ENCODE measurements at places on chromosomes 2 and 18.

GRCh38 chr2:36456227-36457175, 100.9 kb downstream of the CRIM1 start:
- no peak for DNase-seq

DNA sequence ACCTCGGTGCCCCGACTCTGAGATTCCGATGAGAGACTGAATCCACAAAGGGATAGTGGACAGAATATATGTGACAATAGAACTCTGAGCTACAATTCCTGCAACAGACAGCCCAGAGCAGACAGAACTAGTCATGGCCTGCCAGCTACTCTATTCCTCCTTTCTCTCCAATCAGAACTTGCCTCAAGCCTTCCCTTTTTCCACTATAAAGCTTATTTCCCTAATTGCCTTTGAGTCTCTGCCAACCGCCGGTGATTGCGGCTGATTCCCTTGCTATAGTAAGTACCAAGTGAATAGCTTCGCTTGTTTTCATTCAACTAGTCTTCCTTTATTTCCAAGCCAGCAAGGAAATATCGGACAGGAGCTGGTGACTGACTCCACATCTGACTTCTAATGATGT, 96.8 kb downstream of the DSC3 start:
- no peak for DNase-seq

- DNase-seq: no peak
Observed at GRCh38 chr2:170821531-170822289, 5.0 kb downstream of the GAD1 start.

GRCh38 chr2:31002537-31003150, 135.6 kb downstream of the GALNT14 start:
- DNase-seq: no peak

DNA sequence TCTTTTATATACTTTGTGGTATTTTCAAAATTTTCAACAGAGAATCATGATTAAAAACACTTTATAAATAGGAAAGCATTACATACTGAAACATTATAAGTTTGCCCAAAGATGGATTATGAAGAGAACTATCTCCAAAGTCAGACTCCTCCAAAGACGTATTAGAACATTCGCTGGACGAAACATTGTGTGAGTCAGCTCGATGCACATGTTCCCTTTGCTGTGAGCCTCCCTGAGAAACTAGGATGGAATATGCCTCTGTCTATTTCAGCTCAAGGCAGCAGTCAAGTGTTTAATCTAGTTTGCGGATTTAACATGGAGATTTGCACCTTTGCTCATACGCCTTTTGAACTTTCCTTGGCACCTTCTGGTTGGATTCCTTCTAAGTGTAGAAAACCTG, 92.2 kb upstream of the NCKAP5 start:
- DNase-seq: no peak

- DNase-seq: no peak
Observed at GRCh38 chr2:207317378-207317984, 151.7 kb upstream of the KLF7 start.

GRCh38 chr2:127081826-127082633, 24.9 kb downstream of the BIN1 start:
- DNase-seq: peak; percentile 82

GRCh38 chr2:103669531-103669930, 907.7 kb downstream of the TMEM182 start:
- no peak for DNase-seq

DNA sequence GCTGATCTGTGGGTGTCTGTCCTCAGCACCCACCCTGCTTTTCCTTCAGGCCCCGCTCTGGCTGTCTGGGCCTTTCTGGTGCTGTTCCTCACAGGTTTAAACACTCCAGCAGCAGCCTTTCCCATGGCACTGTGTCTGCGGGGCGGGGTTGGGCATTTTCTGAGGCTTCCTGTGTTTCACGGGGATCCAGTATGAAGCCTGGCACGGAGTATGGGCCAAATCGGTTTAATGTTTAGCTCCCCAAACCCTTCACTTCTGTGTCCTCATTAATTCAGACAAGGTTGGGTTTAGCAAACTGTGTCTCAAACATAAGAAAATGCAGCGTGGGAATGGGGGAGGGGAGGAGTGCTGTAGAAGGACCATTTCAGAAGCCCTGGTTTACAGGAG, 44.9 kb downstream of the HPCAL1 start:
- no peak for DNase-seq

DNA sequence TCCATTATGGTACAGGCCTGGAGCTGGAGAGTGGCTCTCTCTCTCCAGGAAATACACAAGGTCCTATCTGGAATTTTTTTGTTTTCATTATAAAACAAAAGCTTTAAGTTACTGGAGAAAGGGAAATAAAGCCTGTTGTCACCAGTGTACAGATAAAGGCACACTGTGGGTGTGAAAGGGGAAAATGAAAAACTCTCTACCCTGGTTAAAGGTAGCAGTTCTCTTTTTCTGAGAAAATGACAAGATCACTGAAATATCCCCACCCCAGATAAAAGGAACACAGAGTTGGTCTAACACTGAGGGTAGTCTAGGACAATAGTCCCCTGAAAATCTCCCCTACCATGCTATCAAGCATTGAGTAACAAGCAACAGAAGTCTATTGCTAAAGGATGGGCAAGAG, 438.7 kb downstream of the MBD2 start:
- no peak for DNase-seq

- no peak for DNase-seq
Observed at GRCh38 chr2:130972410-130972809, 120.8 kb downstream of the FAM168B start.

- no peak for DNase-seq
Observed at GRCh38 chr2:96109361-96109680, 7.0 kb downstream of the ADRA2B start.

- no peak for DNase-seq
Observed at GRCh38 chr2:40260437-40260836, 191.5 kb downstream of the SLC8A1 start.

DNA sequence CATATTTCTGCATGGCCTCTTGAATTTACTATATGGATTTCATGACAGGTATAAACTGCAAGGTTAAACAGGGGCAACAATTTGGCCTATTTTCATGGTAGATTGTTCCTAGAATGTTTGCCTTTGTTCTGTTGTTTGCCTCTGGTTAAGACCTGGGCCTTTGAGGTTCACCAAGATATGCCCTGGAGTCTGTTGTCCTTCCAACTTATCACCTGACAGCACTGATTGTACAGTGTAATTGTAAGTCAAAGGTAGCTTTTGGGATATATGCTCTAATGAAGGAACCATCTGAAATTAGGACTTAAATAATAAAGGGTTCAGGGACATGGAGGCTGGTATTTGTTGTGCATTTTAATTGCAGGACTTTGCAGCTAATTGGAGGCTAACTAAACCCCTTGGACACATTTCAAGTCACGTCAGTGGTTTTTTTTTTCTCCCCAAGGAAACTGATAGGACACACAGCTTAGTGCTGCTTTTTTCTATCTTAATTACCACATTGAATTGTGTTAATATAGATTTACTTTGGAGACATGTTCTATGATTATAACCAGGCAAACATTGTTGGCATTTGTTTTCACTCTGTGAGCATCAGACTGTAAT, 771.2 kb upstream of the LINC00305 start:
- no peak for DNase-seq

GRCh38 chr2:54551123-54551756, 95.1 kb downstream of the SPTBN1 start:
- DNase-seq: no peak

GRCh38 chr2:8535469-8535795, 146.4 kb upstream of the ID2 start:
- no peak for DNase-seq

DNA sequence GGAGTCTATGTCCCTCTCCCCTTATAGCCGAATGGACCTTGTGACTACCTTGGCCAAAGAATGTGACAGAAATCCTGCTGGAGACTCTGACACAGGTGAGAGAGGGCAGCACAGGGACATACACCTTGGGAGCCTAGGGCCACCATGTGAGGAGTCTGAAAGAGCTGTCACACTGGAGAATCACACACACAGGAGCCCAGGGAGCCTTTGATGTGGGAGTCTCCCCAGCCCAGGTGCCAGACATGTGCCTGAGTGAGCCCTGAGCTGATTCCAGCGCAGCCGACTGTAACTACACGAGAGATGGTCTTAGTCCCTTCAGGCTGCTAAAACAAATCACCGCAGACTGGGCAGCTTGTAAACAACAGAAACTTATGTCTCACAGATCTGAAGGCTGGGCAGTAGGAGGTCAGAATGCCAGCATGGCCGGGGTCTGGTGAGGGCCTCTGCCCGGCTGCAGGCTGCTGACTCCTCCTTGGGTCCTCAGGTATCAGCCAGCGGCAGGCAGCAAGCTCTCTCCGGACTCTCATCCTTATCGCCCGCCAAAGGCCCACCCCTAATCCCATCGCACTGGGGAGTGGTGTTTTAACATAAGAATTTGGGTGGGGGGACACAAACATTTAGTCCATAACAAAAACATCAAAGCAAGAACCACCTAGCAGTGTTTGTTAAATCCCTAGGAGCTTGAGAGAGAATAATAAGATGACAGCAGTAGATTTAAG, 63.8 kb upstream of the GPR45 start:
- no peak for DNase-seq

- DNase-seq: no peak
Observed at GRCh38 chr2:162874412-162874811, 35.8 kb upstream of the KCNH7 start.

GRCh38 chr18:41458376-41458775, 496.7 kb upstream of the PIK3C3 start:
- no peak for DNase-seq

DNA sequence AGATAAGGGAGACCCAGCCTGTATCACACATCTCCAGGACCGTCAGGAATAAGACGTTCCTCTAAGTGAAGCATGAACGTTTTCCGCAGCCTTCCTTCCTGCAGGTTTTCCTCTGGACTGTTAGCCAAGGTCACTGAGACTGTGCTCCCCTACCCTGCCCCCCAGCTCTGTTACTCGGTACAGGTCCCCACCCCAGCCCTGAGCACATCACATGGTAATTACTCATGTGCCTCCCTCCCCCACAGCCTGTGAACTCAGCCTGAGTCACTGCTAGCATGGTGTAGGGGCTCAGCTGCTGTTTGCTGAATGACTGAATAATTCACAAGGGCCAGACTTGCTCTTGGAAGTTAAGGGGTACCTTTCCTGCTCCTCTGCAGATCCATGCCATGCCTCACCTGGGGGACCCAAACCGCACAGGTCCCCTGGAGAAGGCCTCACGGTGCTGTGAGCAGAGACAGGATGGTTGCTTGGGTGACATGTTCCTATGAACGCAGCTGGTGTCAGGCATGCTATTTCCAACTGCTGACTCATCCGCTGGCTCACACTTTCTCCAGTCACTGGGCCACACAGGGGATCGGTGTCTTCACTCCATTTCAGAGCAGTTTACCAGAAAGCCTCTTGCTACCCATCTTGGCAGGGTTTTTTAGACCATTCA, 88.2 kb downstream of the PLB1 start:
- no peak for DNase-seq

DNA sequence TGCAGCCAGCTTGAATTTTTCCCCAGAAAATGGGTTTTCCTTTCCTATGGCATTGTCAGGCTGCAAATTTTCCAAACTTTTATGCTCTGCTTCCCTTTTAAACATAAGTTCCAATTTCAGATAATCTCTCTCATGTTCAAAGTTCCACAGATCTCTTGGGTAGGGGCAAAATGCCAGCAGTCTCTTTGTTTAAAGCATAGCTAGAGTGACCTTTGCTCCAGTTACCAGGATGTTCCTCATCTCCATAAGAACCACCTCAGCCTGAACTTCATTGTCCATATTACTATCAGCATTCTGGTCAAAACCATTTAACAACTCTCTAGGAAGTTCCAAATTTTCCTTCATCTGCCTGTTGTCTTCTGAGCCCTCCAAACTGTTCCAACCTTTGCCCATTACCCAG, 68.3 kb downstream of the SGPP2 start:
- DNase-seq: no peak

DNA sequence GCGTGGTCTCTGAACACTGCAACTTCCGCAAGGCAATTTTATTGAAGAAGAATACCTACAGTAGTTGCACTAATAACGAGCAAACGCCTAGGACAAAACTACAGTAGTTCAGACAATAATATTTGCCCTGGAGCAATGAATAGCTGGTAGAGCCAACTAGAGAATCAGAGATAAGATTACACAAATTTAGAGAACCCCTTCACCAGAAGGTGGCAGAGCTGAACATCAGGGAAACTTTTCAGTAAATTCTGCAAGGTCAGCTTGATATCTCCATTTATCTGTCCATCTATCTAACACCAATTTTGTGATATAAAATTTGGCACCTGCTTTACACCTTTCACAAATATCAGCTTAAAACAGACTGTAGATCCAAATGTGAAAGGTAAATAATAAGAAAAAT, 43.8 kb downstream of the CDH19 start:
- DNase-seq: no peak

DNA sequence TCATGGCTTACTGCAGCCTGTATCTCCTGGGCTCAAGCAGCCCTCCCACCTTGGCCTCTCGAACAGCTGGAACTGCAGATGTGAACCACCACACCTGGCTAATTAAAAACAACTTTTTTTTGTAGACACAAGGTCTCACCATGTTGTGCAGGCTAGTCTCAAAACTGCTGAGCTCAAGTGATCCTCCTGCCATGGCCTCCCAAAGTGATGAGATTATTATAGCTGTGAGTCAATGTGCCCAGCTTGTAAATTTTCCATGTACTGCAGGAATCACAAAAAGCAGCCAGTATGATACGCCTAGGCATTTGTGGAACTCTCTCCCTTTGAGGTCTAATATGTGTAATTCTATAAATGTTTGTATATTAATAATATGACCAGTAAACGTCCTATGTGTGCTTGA, 59.9 kb downstream of the MSH6 start:
- no peak for DNase-seq

DNA sequence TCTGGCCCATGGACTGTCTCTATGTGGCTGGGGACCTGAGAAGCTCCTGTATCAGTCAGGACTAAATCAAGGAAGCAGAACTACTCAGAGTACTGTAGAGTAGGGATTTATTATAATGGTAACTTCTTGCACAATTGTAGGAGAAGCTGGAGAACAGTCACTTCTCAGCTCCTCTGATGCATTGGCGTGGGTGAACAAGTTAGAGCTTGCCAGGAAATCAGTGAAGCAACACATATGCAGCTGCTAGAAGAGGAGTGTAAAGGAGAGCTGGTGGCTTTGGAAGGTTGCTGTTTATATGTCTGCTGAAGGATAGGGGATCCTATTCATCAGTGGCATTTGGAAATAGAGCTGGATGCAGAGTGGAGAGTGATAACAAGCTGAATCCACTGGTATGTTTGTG, 215.5 kb upstream of the CWC22 start:
- DNase-seq: no peak

GRCh38 chr2:143282684-143283083, 153.5 kb downstream of the ARHGAP15 start:
- DNase-seq: no peak

- DNase-seq: peak; percentile 50
Observed at GRCh38 chr18:24659827-24660720, 199.6 kb downstream of the HRH4 start.

- no peak for DNase-seq
Observed at GRCh38 chr2:182426082-182426917, 536 bp downstream of the PDE1A start.
